ENCODE measurements at places on chromosomes 6 and 20. TPM values are rescaled to one million over a fixed set of nuclear protein-coding genes. Genes with fewer than 3 reads are reported as not detected.

GRCh38 chr6:135592276-135592675, 94.7 kb upstream of the AHI1 start:
- DNase-seq = no peak
- H3K4me3 ChIP-seq = no peak overlapping the region
- no peaks in the 10 kb centered on the region for H3K4me1 ChIP-seq
- no peaks in the 10 kb centered on the region for H3K27me3 ChIP-seq

DNA sequence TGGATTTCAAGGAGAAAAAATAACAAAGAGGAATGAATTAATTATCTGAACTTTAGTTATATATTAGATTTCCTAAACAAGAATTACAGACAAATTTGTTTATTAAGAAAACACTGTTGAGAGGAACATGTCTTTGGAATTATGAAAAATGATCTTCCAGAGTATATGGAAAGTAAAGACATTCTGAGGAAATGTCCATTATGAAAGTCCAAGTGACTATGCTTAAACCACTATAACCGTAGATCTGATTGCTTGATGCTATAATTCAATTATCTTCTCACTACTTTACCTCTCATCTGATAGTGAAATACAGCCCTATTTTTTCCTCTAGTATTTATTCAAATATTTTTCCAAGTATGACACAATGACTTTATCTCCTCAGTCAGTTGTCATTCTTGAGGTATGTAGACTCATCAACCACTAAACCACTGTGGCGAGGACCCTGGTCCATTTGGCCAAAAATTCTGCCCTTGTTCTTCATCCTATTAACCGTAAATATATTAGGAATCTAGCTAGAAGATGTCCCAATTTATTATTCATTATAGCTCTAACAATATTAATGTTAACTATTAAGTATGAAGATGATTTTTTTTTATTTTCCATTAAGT, 37.3 kb upstream of the AHI1 start:
- no peak for DNase-seq
- H3K36me3 ChIP-seq = no peaks in the 10 kb centered on the region
- no peak overlapping the region for H3K27ac ChIP-seq

- peaks cover 10% of the 10 kb centered on the region for H3K4me1 ChIP-seq
- H3K36me3 ChIP-seq = no peaks in the 10 kb centered on the region
- no peak for DNase-seq
- no peak overlapping the region for H3K4me3 ChIP-seq
Observed at GRCh38 chr20:4439461-4439860, 282.2 kb upstream of the PRND start.

Gene HUS1B
- total RNA-seq = 1.2 TPM

Gene NRSN1
- not detected for total RNA-seq

- no peaks in the 10 kb centered on the region for H3K4me1 ChIP-seq
- DNase-seq = peak; percentile 79
- H3K4me3 ChIP-seq = no peak overlapping the region
- peaks cover 5% of the 10 kb centered on the region for H3K27me3 ChIP-seq
Observed at GRCh38 chr20:19661717-19662636, 96.1 kb upstream of the RIN2 start.

Gene FAM162B
- total RNA-seq = not detected

DNA sequence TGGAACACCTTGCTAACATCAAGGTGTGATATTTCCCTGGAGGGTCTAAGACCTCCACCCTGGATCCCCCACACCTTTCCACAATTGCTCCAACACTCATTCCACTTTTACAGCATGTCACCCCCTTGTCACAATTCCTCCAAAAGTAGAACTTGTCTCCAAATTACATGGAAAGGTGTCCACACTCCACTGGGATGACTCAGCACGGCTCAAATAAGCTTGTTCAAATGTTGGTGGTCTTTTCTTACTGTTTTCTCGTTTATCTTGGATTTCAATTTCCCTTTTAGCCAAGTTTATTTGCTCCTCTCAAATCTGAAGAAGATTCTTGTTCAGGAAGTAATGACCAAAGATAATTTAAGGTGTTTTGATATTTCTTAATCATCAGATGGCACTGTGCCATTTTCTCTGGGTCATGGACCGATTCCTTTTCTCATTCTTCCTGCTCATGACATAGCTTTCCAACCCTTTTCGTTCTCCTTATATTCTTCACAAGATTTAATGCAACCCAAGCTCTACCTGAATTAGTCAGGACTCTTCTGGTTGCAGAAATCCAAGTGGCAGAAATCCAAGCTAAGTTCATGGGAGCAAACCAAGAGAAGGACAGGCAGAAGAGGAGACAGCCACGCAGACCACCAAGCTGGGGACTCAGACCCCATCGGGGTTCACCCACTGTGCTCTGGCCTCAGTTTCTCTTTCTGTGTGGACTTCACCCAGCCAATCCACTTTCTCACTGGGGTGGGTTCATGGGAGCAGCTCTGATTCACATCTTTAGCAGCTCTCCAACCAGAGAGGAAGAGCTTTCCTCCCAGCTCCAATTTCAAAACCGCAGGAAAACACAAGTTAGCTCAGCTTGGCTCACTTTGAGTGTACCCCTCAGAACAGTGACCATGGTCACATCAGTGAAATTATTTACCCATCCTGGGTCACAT, 110.5 kb upstream of the CDYL start:
- DNase-seq = no peak
- H3K36me3 ChIP-seq = no peaks in the 10 kb centered on the region
- H3K27ac ChIP-seq = no peak overlapping the region
- no peaks in the 10 kb centered on the region for H3K27me3 ChIP-seq
- H3K4me3 ChIP-seq = no peak overlapping the region

Gene NKX2-2
- total RNA-seq = not detected

GRCh38 chr20:45206725-45207124, at the start of gene SEMG1:
SEMG1 (plus strand) TSS chr20:45207033; CDS start chr20:45207054, 21 bp downstream.
- H3K4me1 ChIP-seq = no peaks in the 10 kb centered on the region
- H3K27ac ChIP-seq = no peak within 1 kb of the TSS
- no peaks in the 10 kb centered on the region for H3K27me3 ChIP-seq
- no peak within 1 kb of the TSS for H3K4me3 ChIP-seq
- no peaks in the 10 kb centered on the region for H3K36me3 ChIP-seq
- no peak for DNase-seq

DNA sequence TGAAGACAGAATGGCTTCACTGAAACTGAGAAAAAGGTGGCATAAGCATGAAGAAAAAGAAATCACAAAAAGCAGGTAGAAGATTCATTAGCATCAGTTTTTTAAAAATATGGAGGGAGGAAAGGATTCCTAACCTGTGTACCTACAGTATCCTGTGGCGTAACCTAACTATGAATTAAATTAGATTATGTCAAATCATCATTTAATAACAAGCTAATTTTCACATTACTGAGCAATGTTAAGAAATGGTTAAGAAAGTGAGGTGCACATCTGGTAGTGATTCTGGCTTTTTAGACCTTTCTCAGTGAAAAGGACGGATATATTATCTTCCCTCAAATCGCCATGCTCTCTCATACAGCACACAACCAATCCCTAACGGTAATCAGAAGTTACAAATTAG, 12.5 kb downstream of the CD164 start:
- H3K27me3 ChIP-seq = no peaks in the 10 kb centered on the region
- H3K36me3 ChIP-seq = peaks cover 50% of the 10 kb centered on the region
- DNase-seq = no peak
- peaks cover 8% of the 10 kb centered on the region for H3K4me1 ChIP-seq
- H3K4me3 ChIP-seq = no peak overlapping the region

DNA sequence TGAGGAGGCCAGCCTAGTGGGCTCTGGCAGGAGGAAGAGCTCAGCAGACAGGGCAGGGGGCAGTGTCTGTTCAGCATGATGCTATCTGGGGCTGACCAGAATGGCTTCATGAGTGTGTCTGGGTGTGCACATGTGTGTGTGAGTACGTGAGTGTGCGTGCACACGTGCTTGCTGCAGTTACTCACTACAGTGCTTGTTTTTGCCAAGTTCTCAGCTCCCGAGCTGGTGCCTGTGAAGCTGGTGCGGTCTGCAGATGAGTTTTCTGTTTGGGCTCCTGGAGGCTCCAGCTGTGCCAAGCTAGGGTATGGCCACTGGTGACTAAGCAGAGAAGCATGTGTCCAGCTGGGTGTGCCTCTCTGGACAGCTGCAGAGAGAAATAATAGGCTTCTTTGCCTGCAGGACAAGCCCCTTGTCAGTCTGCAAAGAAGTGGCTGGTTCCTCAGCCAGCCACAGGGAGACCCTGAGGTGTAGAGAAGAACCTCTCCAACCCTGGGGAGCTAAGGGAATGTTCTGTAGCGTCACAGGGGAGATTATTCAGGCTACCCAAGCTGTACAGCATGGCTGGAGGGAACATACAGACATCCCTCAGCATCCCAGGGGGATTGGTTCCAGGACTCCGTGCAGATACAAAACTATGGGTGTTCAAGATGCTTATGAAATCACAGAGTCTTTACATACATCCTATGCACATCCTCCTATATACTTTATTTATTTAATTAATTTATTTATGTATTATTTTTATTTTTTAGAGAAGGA, 40.2 kb upstream of the FAM50B start:
- peaks cover 6% of the 10 kb centered on the region for H3K4me1 ChIP-seq
- no peak overlapping the region for H3K4me3 ChIP-seq
- no peak overlapping the region for H3K27ac ChIP-seq
- peak; percentile 87 for DNase-seq
- H3K27me3 ChIP-seq = no peaks in the 10 kb centered on the region

DNA sequence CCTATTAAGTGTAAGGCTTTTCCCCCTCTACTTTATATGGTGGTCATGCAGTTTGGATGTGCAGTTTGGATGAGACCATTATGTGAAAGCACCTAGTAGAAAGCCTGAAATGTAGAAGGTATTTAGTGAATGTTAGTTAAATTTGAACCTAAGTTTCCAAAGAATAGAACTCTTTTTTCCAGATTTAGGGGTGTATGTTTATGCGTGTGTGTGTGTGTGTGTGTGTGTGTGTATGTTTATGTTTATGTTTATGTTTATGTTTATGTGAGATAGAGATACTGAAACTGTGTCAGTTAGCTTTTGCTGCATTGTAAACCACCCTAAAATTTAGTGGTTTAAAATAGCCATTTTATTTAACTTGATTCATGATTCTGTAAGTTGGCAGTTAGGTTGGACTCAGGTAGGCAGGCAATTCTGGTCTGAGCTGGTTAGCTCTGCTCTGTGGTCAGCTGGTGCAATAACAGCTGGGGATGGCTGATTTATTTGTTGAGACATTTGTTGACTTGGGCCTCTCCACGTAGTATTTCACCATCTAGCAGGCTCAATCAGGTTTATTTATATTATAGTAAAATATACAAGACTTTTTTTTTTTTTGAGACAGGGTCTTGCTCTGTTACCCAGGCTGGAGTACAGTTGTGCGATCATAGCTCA, 54.0 kb downstream of the STK4 start:
- no peak overlapping the region for H3K27ac ChIP-seq
- H3K27me3 ChIP-seq = no peaks in the 10 kb centered on the region
- peaks cover 17% of the 10 kb centered on the region for H3K4me1 ChIP-seq
- peaks cover 6% of the 10 kb centered on the region for H3K36me3 ChIP-seq

DNA sequence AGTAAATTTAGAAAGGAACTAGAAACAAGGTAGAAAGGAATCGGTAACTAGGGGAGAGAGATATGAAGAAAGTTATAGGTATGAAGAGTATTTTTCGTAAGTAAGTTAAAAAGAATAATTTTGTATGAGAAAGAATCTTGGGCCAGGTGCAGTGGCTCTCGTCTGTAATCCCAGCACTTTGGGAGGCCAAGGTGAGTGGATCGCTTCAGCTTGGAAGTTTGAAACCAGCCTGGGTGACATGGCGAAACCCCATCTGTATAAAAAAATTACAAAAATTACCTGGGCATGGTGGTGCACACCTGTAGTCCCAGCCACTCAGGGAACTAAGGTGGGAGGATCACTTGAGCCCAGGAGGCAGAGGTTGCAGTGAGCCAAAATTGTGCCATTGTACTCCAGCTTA, 42.0 kb downstream of the TCP11 start:
- H3K27ac ChIP-seq = no peak overlapping the region
- H3K36me3 ChIP-seq = no peaks in the 10 kb centered on the region
- DNase-seq = no peak
- H3K4me1 ChIP-seq = no peaks in the 10 kb centered on the region
- H3K27me3 ChIP-seq = no peaks in the 10 kb centered on the region

Gene SNRPB
- total RNA-seq = 290 TPM

DNA sequence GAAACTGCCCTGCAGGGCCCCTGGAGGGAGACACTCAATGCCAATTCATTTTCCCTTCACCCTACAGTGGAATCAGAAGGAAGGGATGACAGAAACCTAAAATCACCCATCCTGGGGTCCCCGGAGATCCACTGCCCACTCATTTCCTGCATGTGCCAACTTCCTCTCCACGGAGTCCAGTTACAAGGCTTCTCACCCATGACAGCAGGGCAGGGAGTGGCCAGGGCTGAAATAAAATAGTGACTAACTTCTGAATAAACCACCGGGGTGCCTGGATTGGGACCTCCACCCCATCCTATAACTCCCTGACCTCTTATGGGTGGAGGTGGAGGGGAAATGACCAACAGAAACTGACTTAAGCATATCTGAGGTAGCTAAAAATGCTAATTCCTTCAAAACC, 362.3 kb downstream of the MAFB start:
- H3K27ac ChIP-seq = no peak overlapping the region
- H3K4me3 ChIP-seq = no peak overlapping the region
- DNase-seq = no peak
- no peaks in the 10 kb centered on the region for H3K4me1 ChIP-seq
- no peaks in the 10 kb centered on the region for H3K36me3 ChIP-seq

DNA sequence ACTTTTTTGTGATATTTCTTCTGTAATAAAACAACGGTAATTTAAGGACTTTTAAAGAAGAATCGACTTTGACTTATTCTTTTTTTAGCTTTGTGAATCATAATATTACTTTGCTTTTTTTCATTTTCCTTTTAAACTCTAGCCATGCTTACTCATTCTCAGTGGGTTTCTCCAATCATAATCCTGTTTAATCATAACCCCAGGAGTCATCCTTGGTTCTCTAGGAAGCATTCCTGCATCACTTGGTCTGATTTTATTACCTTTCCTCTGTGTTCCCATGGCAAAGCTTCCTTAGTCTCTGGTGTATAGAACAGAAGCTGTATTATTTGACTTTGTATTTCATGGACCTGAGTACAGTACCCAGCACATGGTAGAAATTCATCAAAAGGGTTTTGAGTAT, 223.5 kb downstream of the CDKAL1 start:
- H3K4me1 ChIP-seq = no peaks in the 10 kb centered on the region
- H3K27me3 ChIP-seq = no peaks in the 10 kb centered on the region
- H3K4me3 ChIP-seq = no peak overlapping the region
- no peak overlapping the region for H3K27ac ChIP-seq
- H3K36me3 ChIP-seq = no peaks in the 10 kb centered on the region

Gene CLIC5
- 24.5 TPM for total RNA-seq

Gene KCNK5
- total RNA-seq = 0.28 TPM

DNA sequence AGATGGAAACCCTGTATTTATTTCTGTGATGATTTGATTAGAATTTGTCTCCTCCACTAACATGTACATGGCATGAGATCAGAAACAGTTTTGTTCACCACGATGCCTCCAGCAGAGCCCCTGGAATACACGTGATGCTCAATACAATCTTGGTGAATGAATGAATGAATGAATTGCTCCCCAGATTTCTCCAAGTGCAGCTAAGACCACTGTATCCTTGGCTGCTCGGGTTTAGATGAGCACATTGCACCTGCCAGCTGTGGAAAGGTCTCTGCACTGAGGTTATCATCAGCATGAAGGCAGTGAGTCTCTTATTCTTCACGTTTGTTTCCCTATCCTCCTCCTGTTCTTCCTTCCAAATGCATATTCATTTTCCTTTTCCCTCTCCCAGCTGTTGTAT, 17.9 kb downstream of the CASS4 start:
- no peak overlapping the region for H3K27ac ChIP-seq
- peaks cover 7% of the 10 kb centered on the region for H3K27me3 ChIP-seq
- H3K4me1 ChIP-seq = no peaks in the 10 kb centered on the region
- no peak overlapping the region for H3K4me3 ChIP-seq

GRCh38 chr20:33110147-33110825, 30.8 kb downstream of the BPIFB4 start:
- no peak overlapping the region for H3K4me3 ChIP-seq
- no peaks in the 10 kb centered on the region for H3K4me1 ChIP-seq
- H3K27me3 ChIP-seq = no peaks in the 10 kb centered on the region

Data from cardiac muscle cell (in vitro differentiated cells and primary cell).